ENCODE measurements at places on chromosomes 4 and X.

- no peak for DNase-seq
Measured at GRCh38 chr4:48187813-48188212, 53.8 kb upstream of the TXK start.

DNA sequence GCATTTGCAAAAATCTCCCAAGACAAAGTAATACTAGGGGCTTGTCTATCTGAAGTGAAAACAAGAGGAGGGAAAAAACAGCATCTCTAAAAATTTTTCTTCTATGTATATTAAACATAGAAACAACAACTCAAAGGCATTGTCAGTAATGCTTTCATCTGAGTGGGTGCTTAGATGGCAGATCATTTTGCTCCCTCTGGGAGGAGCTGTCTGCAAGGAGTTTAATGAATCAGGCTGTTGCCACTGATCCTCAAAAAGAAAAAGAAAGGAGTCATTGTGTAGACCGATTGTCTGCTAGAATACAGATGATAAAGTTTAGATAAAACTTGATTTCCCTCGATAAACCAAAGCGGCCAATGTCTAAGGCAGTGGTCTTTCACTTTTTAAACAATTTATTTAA, 49.7 kb upstream of the KLHL8 start:
- DNase-seq: peak; percentile 24

DNA sequence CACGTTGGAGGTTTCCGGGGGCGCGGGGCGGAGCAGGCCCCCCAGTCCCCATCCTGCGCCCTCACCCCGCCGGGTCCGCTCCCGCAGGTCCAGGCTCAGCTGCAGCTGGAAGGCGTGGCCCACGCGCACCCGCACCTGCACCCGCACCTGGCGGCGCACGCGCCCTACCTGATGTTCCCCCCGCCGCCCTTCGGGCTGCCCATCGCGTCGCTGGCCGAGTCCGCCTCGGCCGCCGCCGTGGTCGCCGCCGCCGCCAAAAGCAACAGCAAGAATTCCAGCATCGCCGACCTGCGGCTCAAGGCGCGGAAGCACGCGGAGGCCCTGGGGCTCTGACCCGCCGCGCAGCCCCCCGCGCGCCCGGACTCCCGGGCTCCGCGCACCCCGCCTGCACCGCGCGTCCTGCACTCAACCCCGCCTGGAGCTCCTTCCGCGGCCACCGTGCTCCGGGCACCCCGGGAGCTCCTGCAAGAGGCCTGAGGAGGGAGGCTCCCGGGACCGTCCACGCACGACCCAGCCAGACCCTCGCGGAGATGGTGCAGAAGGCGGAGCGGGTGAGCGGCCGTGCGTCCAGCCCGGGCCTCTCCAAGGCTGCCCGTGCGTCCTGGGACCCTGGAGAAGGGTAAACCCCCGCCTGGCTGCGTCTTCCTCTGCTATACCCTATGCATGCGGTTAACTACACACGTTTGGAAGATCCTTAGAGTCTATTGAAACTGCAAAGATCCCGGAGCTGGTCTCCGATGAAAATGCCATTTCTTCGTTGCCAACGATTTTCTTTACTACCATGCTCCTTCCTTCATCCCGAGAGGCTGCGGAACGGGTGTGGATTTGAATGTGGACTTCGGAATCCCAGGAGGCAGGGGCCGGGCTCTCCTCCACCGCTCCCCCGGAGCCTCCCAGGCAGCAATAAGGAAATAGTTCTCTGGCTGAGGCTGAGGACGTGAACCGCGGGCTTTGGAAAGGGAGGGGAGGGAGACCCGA, 14.0 kb downstream of the SHOX start:
- DNase-seq: no peak

GRCh38 chr4:21979196-21979595, 30.6 kb upstream of the KCNIP4 start:
- no peak for DNase-seq

GRCh38 chr4:88481537-88481936, 24.6 kb downstream of the HERC5 start:
- no peak for DNase-seq

DNA sequence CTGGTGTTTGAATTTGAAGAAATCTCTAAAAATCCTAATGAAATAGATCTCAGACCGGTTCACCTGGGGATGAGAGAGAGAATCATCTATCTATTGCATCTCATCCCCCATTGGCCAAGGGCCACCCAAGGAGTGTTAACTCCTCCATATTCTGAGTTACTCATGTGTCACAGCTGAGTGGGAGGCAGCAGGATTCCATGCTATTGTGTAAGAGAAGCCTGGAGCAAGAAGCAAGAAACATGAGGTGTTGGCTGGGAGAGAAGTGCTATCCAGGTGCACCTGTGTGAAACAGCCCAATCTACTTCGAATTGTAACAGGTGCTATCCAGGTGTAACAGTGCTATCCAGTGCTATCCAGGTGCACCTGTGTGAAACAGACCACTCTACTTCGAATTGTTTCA, 150.3 kb upstream of the MAOA start:
- DNase-seq: no peak
